ENCODE measurements at places on chromosomes 7 and 10.

- no peak for DNase-seq
Measured at GRCh38 chr10:63712717-63713115, 191.5 kb downstream of the REEP3 start.

DNA sequence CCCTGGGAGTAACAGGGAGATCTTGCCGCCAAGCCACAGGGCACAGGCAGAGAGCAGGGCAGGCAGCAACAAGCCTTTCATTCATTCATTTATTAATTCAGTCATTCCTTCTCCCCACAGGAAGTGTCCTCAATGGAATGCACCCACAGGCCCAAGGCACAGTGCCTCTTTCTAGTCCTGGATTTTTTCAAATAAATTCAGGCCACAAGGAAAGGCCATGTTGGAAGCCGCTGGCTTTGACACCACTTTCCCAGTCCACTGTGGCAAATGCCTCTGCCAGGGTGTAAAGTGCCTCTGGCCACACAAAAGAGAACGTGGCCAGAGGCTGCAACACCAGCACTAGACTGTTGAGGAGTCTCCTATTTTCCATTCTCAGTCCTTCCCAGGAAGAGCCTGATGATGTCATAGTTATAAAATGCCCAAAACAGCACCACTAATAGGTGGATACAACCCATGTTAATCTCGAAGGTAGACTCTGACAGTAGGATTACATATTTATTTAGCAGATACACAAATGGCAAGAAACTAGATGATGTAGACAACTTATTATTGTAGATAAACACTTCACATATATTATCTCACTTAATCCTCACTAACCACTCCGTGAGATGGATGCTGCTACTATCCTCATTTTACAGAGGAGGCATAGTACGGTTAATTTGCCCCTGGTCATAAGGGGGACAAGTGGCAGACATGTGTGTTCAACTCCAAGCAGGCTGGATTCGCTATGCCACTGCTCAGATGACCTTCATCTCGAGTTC is 5.5 kb downstream of the JAZF1 start:
- DNase-seq: no peak

DNA sequence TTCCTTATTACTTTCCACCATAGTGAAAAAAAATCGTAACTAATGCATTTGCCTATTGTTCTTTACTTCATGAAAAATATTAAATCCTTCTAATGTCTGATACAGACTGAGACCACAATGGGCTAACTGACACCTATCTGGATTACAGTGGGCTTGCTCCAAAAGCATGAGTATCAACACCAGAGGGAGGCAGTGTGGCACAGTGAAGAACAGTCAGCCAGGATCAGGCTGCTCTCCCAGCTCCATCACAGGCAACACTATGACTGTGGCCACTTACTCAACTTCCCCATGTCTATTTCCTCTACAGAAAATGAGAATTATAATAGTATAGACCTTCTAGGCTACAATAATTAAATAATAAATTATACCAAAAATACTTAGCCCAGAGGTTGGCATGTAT is 97.2 kb downstream of the SLC25A13 start:
- no peak for DNase-seq

DNA sequence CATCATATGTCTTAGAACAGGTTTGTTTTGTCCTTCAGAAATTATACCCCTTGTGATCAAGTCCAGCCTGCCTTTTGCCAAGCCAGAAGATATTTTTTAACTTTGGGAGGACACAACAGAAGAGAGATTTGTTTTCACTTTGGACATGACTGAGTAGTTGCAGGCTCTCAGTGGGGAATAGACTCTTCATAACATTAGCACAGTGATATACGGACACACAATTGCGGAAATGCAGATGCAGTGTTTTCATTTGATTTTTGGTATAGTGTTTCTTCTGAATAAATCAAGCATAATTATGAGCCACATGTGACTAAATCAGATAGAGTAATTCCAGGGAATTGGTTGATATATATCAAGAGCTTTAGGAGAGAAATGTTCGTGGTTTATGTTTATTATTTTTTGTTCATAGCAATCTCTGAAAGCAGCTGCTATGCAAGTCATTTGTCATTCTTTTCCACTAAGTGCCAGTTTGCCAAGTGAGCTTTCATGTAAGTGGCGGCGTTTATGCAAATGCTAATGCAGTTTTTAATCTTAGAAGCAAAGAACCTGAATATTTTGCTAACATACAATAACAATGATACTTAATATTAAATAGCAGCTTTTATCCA is 69.6 kb upstream of the HDAC9 start:
- DNase-seq: no peak

GRCh38 chr10:22086730-22087401 is 83.3 kb upstream of the DNAJC1 start:
- no peak for DNase-seq

DNA sequence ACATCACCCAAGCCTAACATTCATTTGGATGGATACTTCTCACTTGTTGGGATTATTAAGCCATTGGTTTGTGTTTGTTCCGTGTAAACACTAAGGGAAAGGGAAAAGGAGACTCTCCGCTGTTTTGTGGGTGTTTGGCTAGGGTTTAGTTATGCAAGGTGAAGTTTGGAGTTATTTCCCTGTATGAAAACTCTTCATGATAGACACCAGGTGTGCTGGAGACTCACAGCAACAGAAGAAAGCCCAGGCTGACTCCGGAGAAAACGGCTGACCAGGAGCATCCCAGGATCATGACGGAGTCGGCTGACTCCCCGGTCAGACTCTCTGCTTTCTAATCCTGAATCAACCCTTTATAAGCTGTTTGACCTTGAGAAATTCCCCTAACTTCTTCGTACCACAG is 94.1 kb upstream of the KLF6 start:
- DNase-seq: no peak

- DNase-seq: no peak
Measured at GRCh38 chr10:126156012-126156411, 232.3 kb downstream of the ADAM12 start.

- no peak for DNase-seq
Measured at GRCh38 chr10:69847458-69847857, 45.8 kb downstream of the COL13A1 start.

- DNase-seq: no peak
Measured at GRCh38 chr7:97021747-97022490, 2.7 kb downstream of the DLX5 start.

DNA sequence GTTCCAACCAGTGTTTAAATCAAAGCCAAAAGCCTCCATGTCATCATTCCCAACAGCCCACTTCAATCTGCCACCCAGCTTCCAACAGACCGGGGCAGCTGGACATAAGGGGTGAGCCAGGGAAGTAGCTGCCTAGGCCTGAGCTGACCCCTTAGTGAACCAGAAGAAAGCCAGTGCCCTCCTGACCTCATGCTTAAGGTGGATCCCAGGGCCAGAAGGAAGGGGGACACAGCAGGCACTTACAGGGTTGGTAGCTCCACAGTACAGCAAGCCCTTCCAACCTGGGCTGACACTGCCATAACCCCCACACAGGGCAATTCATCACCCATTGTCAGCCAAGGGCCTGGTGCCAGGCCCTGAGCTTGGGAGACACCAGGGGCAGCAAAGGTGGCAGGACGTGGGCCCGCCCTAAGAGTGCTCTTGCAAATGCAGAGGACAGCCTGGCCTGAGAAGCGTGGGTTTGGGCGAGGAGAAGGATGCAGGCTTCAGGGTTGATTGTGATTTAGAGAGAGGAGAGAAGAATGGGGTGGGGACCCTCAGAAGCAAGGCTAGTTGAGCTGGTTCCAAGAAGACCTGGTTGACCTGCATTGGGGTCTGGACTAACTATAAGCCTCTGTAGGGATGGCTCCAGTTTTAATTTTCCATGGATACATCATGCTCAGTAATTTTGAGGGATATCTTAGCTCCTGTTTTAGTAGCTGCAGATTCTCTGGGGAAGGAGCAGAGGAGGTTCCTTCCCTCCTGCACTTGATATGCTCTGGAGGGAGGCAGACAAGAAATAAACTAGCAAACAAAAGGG is 3.1 kb upstream of the CYP26A1 start:
- no peak for DNase-seq

DNA sequence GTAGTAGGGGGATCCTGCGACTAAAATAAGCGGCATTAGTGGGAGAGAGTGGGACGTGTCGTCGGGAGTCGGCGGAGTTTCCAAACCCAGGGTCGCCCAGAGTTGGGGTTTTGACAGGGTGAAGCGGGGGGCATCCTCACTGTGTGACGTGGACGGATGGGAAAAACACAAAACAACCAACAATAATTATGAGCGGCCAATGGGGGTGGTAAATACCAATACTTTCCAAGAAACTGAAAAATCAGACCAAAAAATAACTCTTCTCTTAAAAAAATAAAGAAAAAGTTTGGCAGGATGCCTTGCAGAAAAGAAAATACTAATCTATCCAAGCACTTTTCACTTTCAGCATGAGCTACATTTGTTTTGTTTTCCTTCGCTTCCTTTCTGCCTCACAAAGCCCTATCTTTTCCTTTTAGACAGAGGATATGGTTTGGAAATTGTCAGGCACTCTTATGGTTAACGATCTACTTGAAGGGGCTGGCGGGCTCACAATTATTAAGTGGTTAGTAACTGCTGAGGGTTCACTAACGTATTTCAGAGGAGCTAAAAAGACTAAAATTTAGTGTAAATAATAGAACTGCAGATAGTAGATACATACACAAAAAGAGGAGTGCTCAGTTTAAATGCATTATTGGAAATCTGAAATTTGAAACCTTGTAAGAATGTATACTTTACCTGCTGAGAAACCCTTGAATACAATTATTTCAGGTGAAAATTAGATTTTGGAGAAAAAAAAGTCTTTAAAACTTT is 802 bp upstream of the CDK6 start:
- no peak for DNase-seq

DNA sequence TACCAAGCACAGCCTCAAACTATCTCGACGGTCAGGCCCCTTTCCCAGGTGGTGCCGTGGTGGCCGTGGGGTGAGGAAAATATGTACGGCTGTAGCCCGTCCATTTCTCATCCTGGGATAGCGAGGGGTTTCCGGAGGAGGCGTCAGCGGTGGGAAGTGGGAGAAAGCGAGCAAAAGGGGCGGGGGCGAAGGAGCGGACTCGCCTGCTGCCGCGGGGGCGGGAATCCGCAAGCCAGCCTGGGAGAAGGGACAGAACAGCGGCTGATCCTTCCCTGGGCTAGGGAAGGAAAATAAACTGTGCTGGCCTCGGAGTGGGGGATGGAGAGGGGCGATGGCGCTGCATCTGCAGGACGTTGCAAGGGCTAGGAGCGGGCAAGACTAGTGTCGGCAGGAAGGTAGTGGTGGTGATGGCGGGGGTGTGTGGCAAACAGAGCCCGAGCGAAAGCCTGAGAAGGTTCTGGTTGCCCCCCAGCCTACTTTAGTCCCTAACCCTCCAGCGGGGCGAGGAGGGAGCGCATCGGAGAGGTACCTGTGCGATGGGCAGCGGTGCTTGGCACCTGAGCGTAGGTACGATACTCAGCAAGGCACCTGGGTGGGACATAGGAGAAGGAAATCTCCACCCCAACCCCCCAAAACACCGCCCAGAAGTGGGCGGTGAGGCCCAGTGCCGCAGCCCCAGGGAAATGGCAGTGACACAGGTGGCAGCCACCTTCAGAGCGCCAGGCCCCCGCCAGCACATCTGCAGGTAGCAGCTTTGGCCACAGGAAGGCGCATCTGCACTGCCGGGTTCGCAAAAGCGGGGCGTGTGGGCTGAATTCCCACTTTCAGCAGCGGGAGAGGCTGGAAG is 49.9 kb upstream of the STEAP1B start:
- DNase-seq: peak; percentile 40

GRCh38 chr7:90334193-90334843 is 12.2 kb upstream of the GTPBP10 start:
- DNase-seq: no peak

DNA sequence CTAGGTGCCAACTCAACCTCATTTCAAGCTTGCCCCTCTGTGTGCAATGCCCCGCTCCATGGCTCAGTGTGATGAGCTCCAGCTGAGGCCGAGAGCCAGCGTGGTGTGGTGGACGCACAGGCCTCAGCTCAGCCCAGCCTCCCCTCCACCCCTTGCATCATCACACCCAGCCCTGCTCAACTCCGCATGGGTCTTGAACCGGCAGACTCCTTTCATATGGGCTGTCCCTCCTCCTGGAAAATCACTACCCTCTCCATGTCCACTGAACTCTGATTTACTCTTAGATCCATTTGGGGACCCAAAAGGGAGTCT is 16.6 kb upstream of the SLC18A3 start:
- DNase-seq: no peak
